ENCODE measurements at places on chromosomes 12 and 14. TPM values are rescaled to one million over a fixed set of nuclear protein-coding genes. Genes with fewer than 3 reads are reported as not detected.

The RNASE7 gene
- total RNA-seq, result 0.07 TPM

The EGLN3 gene
- 5.3 TPM for total RNA-seq

The C12orf56 gene
- 0.03 TPM for total RNA-seq

The GPR132 gene
- 0.60 TPM for total RNA-seq

The RAB3IP gene
- total RNA-seq, result 16.4 TPM

The INHBC gene
- not detected for total RNA-seq

The CNTN1 gene
- total RNA-seq, result 53.7 TPM

The KCNA1 gene
- total RNA-seq, result not detected

The FOXA1 gene
- 5.1 TPM for total RNA-seq

The ACACB gene
- total RNA-seq, result 11.9 TPM

The GSG1 gene
- total RNA-seq, result 1.0 TPM

The PWP1 gene
- 104 TPM for total RNA-seq

The NID2 gene
- 28.0 TPM for total RNA-seq

The HOTAIR gene
- 0.21 TPM for total RNA-seq

The KRT85 gene
- total RNA-seq, result not detected

The MYF6 gene
- not detected for total RNA-seq

The BCL2L14 gene
- not detected for total RNA-seq

The TMEM132C gene
- total RNA-seq, result not detected

The INSM2 gene
- total RNA-seq, result not detected

The DNAI7 gene
- total RNA-seq, result 0.08 TPM

The PIANP gene
- 0.84 TPM for total RNA-seq

The ZFC3H1 gene
- total RNA-seq, result 15.4 TPM

The PLBD1 gene
- 4.6 TPM for total RNA-seq

The SP7 gene
- total RNA-seq, result not detected

The CLEC4C gene
- not detected for total RNA-seq

The PTPRO gene
- not detected for total RNA-seq

The EPYC gene
- not detected for total RNA-seq

The KRT2 gene
- total RNA-seq, result not detected

The TAS2R13 gene
- not detected for total RNA-seq

The SPTB gene
- total RNA-seq, result 1.5 TPM

The ADAM21 gene
- total RNA-seq, result not detected

The BCL7A gene
- total RNA-seq, result 10.3 TPM

The ACVRL1 gene
- 0.20 TPM for total RNA-seq

The STAT2 gene
- total RNA-seq, result 12.6 TPM

The DACT1 gene
- 0.43 TPM for total RNA-seq

The TPPP2 gene
- not detected for total RNA-seq

The SOX5 gene
- not detected for total RNA-seq
